ENCODE measurements at places on chromosomes 12 and 14.

GRCh38 chr12:132610866-132611602 is 652 bp upstream of the LRCOL1 start:
- no peak for DNase-seq

- DNase-seq = no peak
Observed at GRCh38 chr12:95959107-95959506, 16.0 kb downstream of the AMDHD1 start.

- DNase-seq = no peak
Observed at GRCh38 chr12:106070147-106070546, 68.6 kb downstream of the NUAK1 start.

DNA sequence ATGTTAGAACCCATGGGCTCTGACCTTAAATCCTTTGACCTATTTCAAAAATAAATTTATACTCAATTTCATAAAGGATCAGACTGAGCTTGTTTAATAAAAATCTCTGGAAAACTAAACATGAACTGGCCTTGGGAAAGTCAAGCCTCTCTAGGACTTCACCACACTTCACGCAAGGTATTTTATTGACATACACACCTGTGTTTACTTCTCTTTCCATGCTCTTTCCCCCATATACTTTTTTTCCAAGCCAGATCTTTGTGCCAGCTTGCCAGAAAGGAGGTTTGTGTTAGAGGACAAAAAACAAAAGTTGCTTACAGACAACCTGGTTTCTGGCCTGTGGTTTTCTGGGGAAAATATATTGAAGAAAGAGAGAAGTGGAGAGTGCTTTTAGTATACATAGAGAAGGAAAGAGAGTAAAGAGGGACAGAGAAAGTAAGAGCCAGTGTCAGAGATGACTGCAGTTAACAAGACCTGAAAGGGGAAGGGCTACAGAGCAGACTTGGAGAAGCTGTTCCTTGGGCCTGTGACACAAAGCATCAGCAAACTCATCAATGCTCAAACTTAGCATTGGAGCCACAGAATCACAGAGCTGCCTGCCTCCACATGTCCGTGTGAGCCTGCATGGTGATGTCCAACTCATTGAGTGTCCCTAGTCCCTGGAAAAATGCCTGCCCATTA is 77.3 kb upstream of the TMTC2 start:
- DNase-seq = no peak

GRCh38 chr14:97838986-97839385 is 1041.8 kb downstream of the VRK1 start:
- DNase-seq = no peak

- DNase-seq = no peak
Observed at GRCh38 chr12:90990611-90991010, 14.2 kb downstream of the EPYC start.

GRCh38 chr14:64324461-64324860 is 30.3 kb upstream of the ESR2 start:
- no peak for DNase-seq

DNA sequence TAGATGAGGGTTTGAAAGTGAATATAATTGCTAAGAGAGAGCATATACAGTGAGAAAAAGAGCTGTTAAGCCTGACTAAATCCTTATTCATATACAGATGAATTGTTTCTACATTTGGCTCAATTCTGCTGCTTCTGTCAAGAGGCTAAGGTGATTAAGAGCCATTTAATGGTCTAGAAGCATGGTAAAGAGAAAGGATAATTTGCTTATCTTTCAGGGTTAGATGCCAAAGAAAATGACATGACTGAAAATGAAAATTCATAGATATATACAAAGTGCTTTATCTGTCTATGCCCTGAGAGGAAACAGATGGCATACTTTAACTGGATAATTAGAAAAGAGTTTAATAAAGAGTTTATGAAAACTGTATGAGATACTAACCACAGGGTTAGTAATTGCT is 834.9 kb downstream of the SLC6A15 start:
- no peak for DNase-seq

- no peak for DNase-seq
Observed at GRCh38 chr12:106760184-106760531, 14.3 kb upstream of the RIC8B start.

Measured in hematopoietic multipotent progenitor cell treated with erythropoietin and hydrocortisone succinate and interleukin-3 and kit ligand, for 17 days (in vitro differentiated cells).